ENCODE measurements at places on chromosomes 5 and 9.

- DNase-seq = no peak
Measured at GRCh38 chr9:70106571-70106970, 62.9 kb downstream of the MAMDC2 start.

GRCh38 chr9:6645355-6646292 lies at the start of gene GLDC:
TSS of gene GLDC (minus strand) at chr9:6645729. CDS start at chr9:6645499, 230 bp downstream.
- no peak for DNase-seq

DNA sequence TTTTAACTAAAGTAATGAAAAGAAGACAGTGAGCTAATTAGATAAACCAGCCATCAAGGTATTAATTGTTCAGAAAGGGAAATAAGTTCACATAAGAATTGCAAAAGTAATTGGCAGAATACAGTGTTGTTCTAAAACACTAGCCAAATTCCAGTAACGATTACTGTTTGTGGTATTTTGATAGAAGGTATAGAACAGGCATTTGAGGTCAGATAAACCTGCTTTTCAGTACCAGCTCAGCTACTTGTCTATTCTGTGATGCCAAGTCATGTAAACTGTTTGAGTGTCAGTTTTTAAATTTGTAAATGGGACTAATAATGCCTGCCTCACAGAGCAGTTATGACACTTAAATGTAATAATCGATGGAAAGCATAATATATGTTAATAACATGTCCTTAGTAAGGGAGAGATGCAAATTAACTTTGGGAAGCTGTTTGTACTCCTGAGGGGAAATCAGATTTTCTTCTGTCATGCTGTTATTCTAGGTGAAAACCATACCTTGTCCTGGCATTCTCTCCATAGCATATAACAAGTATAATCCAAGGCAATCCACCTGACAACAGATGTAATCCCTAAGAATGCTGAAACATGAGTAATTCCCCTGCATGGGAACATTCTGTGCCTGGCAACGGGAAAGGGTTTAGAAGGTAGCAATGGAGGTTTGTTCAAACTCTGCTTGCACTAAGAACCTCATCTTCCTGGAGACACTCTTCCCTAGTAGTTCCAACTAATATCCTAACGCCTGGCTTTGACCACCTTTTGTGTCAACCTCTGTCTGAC lies 509.5 kb upstream of the PAPPA start:
- DNase-seq = peak; percentile 49

DNA sequence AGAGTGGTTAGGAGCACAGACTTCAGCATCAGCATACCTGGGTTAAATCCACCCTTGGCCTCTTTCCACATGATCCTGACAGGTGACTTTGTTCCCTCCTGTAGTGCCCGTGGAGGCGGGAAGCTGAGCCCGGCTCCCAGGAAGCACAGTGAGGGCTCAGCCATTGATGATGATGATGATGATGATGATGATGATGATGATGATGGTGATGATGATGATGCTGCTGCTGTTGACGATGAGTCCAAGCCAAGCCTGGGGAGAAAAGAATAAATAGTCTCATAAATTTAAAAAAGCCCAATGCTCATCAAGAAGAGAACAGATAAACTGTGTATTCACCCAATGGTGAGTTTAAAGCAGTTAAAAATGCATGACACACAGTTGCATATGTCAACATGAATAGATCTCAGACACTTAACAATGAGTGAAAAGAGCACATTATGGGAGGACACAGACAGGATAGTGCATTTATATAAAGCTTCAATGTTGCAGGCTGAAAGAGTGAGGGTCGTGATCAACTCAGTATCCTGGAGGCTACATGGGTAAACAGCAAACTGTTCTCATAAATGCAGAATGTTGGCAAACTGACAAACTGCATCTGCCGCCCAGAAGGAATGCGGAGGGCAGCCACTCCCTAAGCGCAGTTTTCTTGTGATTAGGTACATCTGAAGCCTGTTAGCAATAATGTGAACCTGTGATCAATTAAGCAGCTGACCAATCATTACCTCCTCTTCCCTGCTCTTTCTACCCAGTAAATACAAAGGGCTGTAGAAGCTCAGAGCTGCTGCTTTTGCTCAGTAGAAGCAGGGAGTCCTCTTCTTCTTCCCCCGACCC lies 11.7 kb upstream of the CFAP157 start:
- DNase-seq = peak; percentile 53

DNA sequence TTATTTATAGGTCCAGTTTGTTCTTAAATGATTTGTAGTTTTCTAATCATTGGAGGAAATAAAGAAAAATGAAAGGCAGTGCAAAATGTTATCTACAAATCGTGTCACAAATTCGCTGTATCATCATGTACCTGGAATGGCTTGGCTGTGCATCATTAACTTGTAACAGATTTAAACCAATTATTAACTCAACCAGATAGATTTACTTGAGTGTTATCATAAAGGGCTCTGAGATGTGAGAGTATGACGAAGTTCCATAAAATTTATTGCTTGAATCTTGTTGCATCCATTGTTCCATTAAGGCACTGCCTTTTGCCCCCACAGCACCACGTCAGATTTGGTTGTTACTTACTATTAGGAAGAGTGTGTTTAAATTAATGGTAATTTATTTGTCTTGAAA lies 23.5 kb downstream of the PCSK5 start:
- no peak for DNase-seq

DNA sequence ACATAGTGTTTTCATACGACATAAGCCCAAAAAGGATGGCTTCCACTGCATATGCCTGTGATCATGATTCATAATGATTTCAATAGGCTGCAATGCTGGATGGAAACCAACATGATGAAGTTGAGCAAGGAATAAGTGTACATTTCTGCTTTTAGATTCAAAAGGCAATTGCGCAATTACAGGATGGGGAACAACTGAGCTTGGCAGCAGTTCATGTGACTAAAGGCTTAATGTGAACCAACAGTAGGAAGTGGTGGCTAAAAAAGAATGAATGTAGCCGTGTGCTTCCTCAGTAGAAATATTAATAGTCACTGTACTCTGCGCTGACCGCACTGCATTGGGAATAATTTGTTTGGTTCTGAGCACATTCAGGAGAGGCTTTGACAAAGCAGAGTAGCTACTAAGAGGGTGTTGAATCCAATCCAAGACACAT lies 51.2 kb downstream of the SLC1A3 start:
- peak; percentile 100 for DNase-seq

DNA sequence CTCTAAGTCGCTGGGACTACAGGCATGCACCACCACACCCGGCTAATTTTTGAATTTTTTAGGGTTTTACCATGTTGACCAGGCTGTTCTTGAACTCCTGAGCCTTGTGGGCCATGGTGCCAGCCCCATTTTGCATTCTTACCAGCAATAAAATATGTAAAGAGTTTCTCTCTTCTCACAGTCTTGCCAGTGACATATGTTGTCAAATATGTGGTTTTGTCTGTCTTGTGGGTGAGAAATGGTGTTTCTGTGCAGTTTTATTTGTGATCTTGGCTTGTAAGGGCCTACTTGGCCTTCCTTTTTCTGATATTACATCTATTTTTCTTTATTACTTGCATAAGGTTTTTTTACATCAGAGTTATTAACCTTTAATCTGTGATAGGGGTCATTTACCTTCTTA lies 47.1 kb downstream of the SPIN1 start:
- no peak for DNase-seq

DNA sequence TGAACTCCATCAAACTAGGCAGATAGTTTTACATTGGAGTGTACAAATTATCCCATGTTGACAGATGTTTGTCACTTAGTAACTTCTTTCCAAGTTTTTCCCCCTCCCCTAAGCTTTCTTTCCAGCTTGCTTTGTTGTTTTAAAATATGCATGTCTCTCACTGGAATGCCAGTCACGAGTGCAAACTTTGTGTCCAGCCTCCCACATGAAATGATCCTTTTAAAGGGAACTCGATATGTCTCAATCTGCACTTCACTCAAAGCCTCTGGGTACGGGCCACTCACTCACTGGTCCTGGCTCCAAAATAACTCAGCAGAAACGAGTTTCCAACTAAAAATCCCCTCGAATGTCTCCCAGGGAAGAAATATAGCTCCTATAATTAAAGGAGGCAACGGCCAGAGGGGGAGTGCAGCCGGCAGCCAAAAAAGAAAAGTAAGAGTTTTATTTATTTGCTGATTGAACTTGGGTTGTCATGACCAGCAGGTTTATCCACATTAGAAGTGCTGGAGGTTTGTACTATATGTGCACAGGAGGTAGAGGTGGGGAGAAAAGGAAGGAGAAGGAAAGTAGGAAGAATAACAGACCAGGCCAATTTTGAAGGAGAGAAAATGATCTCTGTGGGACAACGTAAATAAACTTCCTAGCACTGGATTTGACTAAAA lies 17.5 kb downstream of the NR2F1 start:
- peak; percentile 38 for DNase-seq

- no peak for DNase-seq
Measured at GRCh38 chr9:96236854-96237550, 65.0 kb downstream of the HSD17B3 start.

All from fibroblast of mammary gland (primary cell).